Cortex of kidney (tissue), 1 donor: ENCODE measurements at places on chromosomes 3 and 15.

- DNase-seq = no peak
These were observed 162.3 kb upstream of the ARHGEF26 start for GRCh38 chr3:153958635-153959595.

DNA sequence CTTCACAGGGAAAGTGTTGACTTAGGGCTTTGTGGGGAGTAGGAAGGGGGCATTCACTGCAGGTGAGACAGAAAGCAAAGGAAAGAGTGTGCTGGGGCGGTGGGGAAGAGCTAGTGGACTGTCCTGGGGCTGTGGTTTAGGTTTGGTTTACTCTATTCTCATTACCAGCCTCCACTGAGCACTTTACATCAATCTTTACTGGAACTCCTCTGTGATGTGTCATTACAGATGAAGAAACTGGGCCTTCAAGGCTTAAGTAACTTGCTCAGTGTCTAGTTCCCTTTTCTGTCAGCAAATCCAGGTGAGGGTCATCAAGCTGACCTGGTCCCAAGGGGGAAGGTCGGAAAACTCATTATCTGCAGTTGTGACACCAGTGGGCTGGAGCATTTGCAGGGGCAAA is 120.2 kb upstream of the PFN2 start:
- DNase-seq = no peak

DNA sequence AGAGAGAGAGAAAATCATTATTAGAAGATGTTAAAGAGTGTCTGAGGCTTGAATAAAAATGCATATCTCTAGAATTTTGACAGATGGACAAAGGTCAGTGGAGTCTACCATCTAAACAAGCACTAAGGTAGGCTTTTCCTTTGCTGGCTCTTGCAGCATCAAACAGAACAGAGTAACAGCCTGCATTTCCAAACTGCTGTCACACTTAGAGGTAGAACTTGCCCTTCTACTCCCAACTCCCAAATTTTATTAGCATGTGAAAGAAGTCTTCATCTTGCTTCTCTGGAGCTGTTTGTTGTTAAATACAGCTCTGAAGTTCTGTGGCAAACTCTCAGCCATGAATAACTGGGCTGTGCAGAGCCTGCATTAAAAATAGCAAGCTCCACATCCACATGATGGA is 4.1 kb upstream of the MB21D2 start:
- no peak for DNase-seq

GRCh38 chr3:140941090-140941433 is 574 bp upstream of the SLC25A36 start:
- DNase-seq = no peak

DNA sequence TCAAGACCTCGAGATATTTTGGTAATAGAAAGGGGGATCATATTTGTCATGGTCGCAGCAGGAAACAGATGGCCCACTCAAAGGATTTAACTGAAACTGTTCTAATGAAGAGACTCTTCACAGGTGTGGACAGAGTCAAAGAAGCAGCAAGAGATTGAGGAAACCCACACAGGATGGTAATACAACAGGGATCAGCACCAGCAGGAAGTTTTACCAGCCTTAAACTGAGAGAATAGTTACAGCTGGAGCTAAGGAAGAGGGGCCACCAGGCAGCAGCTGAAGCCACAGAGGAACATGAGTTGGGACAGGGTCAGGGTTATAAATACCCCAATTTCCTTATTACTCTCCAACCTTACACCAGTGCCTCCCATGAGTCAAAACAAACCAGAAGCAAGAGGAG is 131.8 kb upstream of the UBE2E2 start:
- DNase-seq = no peak

DNA sequence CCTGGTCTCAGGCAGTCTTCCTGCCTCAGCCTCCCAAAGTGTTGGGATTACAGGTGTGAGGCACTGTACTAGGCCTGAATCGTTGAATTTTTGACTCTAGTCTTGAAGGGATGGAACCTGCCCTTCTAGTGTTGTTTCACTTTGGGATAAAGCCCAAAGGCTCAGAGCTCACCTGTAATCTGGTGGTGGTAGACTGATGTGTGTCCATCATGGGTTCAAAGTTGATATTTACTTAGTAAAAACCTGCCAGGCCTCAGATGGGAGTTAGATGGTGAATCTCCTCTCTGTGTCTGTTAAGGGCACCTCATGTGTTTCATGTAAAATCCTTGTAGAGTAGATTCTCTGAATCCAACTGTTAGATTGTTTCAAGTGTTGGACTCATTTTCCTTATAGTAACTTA is 41.1 kb downstream of the FNDC3B start:
- no peak for DNase-seq

DNA sequence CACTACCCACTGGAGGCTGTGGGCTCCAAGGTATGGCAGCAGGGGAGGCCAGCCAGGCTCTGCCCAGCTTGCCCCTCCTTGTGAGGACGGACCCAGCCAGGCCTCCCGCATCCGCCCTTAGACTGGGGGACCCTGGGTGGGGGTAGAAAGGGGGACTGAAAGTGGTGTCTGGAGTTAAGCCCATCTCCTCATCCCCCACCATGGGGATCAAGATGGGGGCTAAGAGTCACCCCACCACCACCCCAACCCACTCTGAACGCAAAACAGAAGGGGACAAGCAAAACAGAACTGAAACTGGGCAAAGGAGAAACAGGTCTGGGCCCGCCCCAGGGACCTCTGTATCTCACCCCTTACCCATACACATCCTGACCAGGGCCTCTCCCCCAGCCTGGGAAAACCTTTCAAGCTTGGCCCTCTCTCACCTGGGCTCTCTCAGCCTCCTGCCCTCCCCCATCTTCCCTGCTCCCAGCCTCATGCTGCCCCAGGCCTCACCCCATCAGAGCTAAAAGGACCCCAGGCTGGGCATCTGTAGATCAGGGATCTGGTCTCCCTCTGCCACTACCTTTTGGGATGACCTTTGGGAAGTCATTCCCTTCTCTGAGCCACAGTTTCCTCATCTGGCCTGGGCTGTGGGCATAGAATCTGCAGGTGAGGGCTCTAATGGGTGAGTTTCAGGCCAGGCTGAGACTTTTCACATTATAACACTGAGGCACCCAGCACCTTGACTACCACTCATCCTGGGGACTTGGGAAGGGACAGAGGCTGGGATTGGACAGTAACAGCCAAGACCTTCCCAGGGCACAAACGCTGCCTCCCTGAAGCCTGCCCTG is 30.0 kb upstream of the CYP11A1 start:
- no peak for DNase-seq

DNA sequence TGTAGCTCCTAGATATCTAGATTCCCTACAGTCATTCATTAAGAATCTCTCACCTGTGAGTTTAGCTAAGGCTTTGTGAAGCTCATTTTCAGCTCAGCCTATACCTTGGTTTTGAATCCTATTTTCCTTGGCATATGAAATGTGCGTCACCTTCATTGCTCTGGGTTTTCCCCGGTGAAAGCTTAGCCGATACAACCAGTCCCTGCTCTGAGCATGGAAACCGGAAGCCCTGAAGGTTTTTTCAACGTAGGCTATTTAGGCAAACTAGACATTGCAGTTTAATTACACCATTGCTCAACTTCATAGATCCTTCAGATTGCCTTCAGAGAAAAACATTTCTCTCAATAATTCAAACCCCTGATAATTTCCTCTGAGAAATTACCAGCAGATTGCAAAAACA is 206.8 kb upstream of the TPRG1 start:
- no peak for DNase-seq

DNA sequence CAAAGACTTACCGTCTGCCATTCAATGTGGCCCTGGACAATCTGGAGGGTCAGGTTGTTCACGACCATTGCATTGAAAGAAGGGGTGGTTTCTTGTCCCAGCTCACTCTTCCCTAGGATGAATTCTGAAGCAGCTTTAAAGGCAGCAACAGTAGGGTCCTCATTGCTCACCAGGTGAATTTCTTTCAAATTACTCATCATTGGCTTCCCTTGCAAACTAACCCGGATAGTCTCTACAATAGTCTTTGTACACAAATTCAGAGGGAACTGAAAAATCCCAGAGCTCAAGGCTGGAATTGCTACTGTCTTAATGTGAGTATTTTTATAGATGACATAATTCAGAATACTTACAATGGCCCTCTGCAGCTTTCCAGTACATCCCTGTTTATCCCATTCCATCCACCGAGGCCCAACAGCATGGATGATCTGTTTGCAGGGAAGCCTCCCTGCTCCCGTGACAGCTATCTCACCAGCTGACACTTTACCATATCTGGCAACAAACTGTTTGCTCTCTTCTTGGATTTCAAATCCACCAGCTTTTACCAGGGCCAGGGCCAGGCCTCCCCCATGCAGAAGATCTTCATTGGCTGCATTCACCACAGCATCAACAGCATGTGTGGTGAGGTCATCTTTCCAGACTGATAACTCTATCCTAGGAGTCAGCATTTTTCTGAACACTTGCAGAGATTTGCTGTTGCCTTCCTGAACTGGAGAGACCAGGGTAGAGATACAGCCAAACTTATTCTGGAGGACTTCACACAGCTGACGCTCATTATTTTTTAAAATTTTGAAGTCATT is 8.6 kb downstream of the PARP9 start:
- DNase-seq = no peak

DNA sequence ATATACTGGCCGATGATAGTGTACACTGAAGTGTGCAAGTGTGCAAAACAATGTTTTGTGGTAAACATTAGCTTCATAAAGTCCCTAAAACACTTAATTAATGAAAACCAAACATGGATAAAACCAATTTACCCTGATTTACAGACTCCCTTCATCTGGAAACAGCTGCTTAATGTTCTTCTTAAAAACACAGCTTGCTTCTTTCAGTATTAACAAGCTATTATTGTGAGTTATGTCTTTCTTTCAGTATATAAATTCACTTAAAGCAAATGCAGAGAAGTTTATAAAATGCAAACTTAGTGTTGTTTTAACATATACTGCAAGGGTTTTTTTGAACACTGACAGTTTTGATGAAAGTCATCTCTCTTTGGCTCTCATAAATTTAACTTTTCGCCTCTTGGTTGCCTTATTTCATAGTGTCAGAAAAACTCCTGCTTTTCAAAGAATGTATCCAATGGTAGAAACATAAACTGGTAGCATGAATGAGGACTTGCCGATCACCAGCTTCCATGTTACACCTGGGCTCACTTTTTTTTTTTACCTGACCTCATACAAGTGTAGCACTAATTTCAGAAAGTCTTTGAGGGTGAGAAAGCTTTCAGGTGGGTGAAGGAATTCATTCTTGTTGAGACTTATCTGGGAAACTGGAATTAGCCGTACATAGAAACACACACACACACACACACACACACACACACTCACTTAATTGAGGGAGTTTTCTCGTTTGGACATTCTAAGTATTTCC is 532.2 kb downstream of the ROBO2 start:
- DNase-seq = no peak

GRCh38 chr3:41863024-41863423 is 98.9 kb downstream of the ULK4 start:
- no peak for DNase-seq

GRCh38 chr3:98553753-98554152 is 22.0 kb downstream of the GPR15 start:
- no peak for DNase-seq

DNA sequence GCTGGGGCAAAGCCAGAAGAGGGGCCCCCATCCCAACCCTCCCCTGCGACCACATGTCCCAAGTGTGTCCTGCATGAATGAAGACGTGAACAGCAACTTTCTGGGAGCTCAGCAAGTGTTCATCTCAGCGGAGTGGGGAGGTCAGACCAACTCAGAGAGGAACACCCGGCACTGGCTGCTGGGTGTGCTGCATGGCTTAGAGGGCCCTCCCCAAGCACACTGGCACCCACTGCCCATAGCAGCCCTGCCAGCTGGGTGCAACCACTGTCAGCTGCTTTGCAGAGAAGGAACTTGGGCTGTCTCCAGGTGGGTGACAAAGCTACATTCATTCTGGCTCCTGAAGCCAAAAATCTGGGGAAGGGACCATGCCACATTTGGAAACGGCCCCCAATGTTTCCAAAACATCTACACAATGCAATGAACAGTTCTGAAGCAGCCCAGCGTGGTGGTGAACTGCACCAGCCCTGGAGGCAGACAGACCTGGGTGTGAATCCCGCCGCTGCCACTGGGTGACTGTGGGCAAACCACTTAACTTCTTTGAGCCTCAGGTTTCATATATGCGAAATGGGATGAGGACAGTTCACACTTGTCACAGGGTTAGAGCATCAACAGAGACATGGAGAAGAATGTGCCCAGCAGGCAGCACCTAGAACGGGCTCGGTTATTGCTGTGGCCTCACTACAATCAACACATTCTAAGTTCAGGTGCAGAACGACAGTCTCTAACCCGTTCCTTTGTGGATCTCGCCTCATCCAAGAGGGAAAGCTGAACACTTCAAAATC is 145.4 kb downstream of the NUP210 start:
- no peak for DNase-seq

GRCh38 chr15:64455961-64456371 is 4.4 kb upstream of the ZNF609 start:
- no peak for DNase-seq

GRCh38 chr3:193922034-193922774 is 213.7 kb upstream of the HES1 start:
- no peak for DNase-seq

GRCh38 chr3:36488077-36488789 is 107.9 kb downstream of the STAC start:
- DNase-seq = no peak

GRCh38 chr3:36647423-36647853 is 116.9 kb downstream of the DCLK3 start:
- DNase-seq = no peak
